ENCODE measurements at places on chromosomes 13 and 19.

- DNase-seq: no peak
These were observed 29.5 kb upstream of the SLC7A1 start for GRCh38 chr13:29624997-29625396.

GRCh38 chr13:101930331-101930730 is 471.5 kb downstream of the FGF14 start:
- DNase-seq: peak; percentile 6

DNA sequence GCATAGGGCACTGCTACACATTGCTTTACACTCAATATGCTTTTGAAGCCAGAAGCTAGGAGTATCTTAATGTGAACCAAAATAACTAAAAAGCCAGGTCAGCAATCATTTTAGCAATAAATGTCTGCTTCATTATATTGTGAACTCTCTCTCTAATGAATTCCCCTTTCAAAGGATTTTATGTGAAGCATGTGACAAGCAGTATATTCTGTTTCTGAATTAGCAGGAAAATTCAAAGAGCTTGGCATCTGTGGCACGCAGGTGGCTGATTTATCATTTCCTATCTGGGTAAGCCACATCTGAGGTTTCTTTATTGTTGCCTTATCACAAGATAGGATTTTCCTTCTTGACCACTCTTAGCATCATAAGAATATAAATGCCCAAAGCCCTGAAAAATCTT is 56.8 kb upstream of the KLF12 start:
- no peak for DNase-seq

- no peak for DNase-seq
These were observed 17.2 kb downstream of the BRD4 start for GRCh38 chr19:15315101-15315500.
